ENCODE measurements at places on chromosomes 7 and 10.

GRCh38 chr10:76150876-76151288, 719.5 kb downstream of the LRMDA start:
- peaks cover 2% of the 10 kb centered on the region for H3K27me3 ChIP-seq
- DNase-seq: no peak
- H3K4me3 ChIP-seq: no peak overlapping the region
- H3K36me3 ChIP-seq: no peaks in the 10 kb centered on the region
- no peak overlapping the region for H3K27ac ChIP-seq

GRCh38 chr7:152514771-152515105, 78.9 kb upstream of the KMT2C start:
- no peaks in the 10 kb centered on the region for H3K27me3 ChIP-seq
- no peak overlapping the region for H3K27ac ChIP-seq
- DNase-seq: no peak
- peaks cover 11% of the 10 kb centered on the region for H3K4me1 ChIP-seq
- H3K36me3 ChIP-seq: no peaks in the 10 kb centered on the region
- no peak overlapping the region for H3K4me3 ChIP-seq

DNA sequence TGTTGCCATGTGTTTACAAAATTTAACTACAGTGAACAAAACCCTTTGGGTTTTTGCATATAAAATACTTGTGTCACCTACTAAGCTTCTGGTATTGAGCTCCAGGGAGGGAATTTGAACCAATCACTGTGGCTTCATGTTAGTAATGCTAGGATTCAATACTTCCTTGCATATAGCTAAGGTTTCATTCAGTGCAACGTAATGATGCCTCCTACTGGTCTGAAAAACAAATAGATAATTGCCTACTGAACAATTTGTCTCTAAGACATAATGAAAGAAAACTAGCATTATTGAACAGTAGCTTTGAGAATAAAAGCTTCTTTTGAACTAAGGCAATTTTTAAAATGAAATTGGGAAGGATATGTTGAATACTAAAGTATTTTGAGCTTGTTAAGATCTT, 244.4 kb downstream of the ZWINT start:
- DNase-seq: no peak
- no peak overlapping the region for H3K27ac ChIP-seq
- H3K4me3 ChIP-seq: no peak overlapping the region

DNA sequence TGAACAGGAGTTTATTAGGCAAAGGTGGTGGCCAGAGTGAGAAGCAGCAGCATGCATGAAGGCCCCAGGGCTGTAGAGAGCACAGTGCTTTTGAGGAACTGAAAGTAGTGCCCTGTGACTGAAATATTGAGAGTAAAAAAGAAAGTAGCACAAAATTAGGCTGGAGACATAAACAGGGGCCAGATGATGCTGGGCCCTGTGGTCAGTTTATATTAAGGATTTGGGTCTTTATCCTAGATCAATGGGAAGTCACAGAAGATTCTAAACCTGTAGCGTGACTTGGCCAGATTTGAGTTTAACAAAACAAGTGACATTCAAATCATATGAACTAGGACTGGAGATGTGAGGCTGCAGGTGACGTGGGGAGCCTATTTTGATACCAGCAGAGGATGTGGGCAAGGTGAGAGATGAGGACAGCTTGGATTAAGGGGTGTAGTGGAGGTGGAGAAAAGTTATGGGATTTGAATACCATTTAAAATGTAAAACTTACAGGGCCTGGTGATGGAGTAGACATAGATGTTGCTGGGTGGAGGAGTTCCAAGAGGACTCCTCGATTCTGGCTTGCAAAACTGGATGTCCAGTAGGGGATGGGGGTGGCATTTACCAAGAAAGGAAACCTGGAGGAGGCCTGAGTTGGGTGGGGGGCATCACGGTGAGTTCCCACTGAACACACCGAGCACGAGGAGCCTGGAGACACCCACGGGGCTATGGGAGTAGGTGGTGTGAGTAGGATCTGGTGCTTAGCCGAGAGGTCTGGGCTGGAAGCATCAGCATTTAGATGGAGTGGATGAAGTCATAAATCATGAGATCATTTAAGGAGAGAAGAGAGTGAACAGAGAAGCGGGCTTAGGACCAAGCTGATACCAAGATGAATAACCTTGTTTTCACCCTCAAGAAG, 52.8 kb downstream of the HHEX start:
- DNase-seq: no peak
- H3K4me3 ChIP-seq: no peak overlapping the region
- no peaks in the 10 kb centered on the region for H3K36me3 ChIP-seq
- H3K27me3 ChIP-seq: peaks cover 9% of the 10 kb centered on the region

GRCh38 chr7:87476179-87476557, 688 bp upstream of the ABCB4 start:
- H3K27ac ChIP-seq: peak overlapping the region; percentile 24
- peak overlapping the region; percentile 37 for H3K4me3 ChIP-seq
- peaks cover 14% of the 10 kb centered on the region for H3K4me1 ChIP-seq
- H3K36me3 ChIP-seq: no peaks in the 10 kb centered on the region

DNA sequence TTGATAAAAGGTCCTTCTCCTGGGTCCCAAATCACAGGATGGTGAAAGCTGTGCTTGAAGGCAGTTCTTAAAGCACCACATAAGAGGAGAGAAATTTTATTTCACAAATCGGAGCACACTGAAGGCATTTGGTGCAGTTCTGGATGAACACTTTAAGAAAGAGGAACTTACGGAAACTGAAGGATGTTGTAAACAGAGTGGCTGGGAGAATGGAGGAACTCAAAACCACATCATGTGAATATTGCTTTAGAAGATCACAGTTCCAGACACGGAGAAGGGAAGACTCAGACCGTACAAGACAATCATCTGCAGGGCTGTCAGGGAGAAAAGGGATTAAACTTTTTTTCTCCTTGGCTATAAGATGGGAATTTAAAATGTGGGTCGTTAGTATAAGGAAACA, 9.0 kb upstream of the GPR141 start:
- no peak overlapping the region for H3K4me3 ChIP-seq
- H3K4me1 ChIP-seq: no peaks in the 10 kb centered on the region
- no peak for DNase-seq

DNA sequence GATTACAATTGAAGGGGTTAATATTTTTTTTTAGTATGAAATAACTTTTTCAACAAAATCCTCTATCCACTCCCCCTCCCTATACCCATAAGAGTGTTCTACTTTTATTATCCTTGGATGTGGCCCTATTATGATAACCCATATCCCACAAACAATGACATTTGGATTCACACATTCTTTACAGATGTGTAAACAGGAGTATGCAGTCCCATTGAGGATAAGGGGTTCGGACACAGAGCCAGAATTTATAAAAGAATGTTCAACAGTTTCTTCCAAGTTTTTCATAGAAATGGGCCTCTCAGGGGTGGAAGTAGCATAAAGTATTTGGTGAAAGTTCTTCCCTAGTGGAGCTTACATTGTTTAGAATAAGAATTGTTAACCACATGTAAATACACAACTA, 16.1 kb upstream of the PCLO start:
- H3K4me3 ChIP-seq: no peak overlapping the region
- H3K36me3 ChIP-seq: no peaks in the 10 kb centered on the region
- H3K27me3 ChIP-seq: no peaks in the 10 kb centered on the region
- no peaks in the 10 kb centered on the region for H3K4me1 ChIP-seq
- H3K27ac ChIP-seq: no peak overlapping the region
- DNase-seq: no peak

DNA sequence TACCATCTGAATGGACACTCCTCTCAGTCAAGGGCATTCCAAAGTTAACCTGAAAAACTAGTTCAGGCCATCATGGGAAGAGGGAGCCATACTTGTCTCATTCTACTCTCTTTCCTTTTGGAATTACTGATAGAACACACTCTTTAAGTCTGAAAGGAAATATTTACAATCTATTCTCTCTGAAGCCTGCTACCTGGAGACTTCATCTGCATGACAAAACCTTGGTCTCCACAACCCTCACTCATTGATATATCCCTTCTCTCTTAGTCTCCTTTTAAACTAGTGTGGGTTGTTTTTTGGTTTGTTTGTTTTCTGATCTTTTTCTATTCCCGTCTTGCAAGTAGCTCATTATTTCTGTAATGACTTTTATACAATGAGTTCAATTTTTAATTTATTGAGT, 169.5 kb downstream of the C1GALT1 start:
- DNase-seq: no peak
- no peak overlapping the region for H3K4me3 ChIP-seq
- H3K27ac ChIP-seq: no peak overlapping the region
- no peaks in the 10 kb centered on the region for H3K4me1 ChIP-seq

DNA sequence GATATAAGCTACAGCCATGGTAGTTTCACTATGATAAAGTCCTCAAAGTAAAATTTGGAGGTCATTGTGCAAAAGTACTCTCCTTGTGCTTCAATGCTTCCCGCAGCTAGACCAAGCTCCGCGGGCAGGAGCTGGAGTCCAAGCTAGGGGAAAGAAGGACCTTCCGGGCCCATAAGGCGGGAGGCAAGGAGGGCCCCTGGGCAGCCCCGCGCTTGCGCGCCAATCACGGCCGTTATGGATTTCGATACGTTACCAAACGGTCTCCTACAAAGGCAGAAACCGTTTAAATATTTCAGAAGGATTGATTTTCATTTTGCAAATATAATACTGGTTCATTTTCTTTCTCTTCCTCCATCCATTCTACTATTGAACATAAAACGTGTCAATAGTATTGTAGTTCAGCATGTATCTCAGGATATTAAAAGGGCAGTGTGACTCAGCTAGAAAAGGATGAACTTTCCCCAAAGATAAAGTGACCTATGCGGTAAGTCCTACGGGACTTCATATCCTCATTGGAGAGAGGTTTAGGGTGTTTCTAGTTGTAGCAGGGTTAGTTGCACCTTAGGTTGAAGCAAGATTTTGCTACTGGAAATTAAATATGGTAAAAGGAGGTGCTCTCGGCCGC, 128.0 kb downstream of the KIF20B start:
- no peak overlapping the region for H3K27ac ChIP-seq
- H3K4me1 ChIP-seq: no peaks in the 10 kb centered on the region
- no peaks in the 10 kb centered on the region for H3K27me3 ChIP-seq
- H3K36me3 ChIP-seq: no peaks in the 10 kb centered on the region
- DNase-seq: no peak

GRCh38 chr7:22066522-22066921, 120.8 kb upstream of the CDCA7L start:
- H3K27ac ChIP-seq: no peak overlapping the region
- H3K4me3 ChIP-seq: no peak overlapping the region
- no peak for DNase-seq
- no peaks in the 10 kb centered on the region for H3K4me1 ChIP-seq
- no peaks in the 10 kb centered on the region for H3K36me3 ChIP-seq

DNA sequence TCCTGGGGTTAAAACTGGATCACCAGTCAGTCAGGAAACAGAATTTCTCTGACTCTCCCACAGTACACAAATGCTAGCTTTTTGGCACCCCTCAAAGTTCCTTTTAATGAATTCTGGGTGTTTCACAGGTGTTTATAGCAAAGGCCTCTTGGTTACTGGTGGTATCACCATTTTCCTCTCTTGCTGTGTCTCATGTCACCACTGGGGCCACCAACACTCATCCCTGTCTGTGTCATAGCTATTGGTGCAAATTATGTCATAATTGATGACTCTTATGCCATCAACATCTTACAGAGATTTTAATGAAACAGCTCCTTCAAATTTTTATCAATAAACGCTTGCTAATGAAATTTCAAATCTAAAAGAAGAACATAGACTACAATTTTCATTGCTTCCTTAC, 27.7 kb upstream of the OSBPL3 start:
- DNase-seq: no peak
- H3K4me1 ChIP-seq: peaks cover 3% of the 10 kb centered on the region
- H3K27me3 ChIP-seq: no peaks in the 10 kb centered on the region
- no peaks in the 10 kb centered on the region for H3K36me3 ChIP-seq

- no peak overlapping the region for H3K27ac ChIP-seq
- H3K27me3 ChIP-seq: no peaks in the 10 kb centered on the region
- H3K4me3 ChIP-seq: no peak overlapping the region
- no peak for DNase-seq
- H3K4me1 ChIP-seq: peaks cover 3% of the 10 kb centered on the region
- H3K36me3 ChIP-seq: no peaks in the 10 kb centered on the region
Observed at GRCh38 chr10:86955501-86956194, 1.8 kb downstream of the MMRN2 start.

- DNase-seq: no peak
- H3K27me3 ChIP-seq: peaks cover 2% of the 10 kb centered on the region
- peaks cover 27% of the 10 kb centered on the region for H3K4me1 ChIP-seq
- H3K4me3 ChIP-seq: no peak overlapping the region
- H3K27ac ChIP-seq: no peak overlapping the region
- H3K36me3 ChIP-seq: no peaks in the 10 kb centered on the region
Observed at GRCh38 chr7:107854989-107855388, 36.0 kb upstream of the DLD start.

GRCh38 chr7:14480281-14480680, 422.3 kb downstream of the DGKB start:
- no peak overlapping the region for H3K4me3 ChIP-seq
- no peaks in the 10 kb centered on the region for H3K36me3 ChIP-seq
- no peaks in the 10 kb centered on the region for H3K27me3 ChIP-seq
- H3K27ac ChIP-seq: no peak overlapping the region
- no peaks in the 10 kb centered on the region for H3K4me1 ChIP-seq

- H3K27me3 ChIP-seq: peaks cover 5% of the 10 kb centered on the region
- no peak overlapping the region for H3K4me3 ChIP-seq
- H3K27ac ChIP-seq: no peak overlapping the region
- H3K36me3 ChIP-seq: no peaks in the 10 kb centered on the region
Observed at GRCh38 chr10:6920072-6921019, 340.3 kb upstream of the PRKCQ start.

- peaks cover 44% of the 10 kb centered on the region for H3K36me3 ChIP-seq
- H3K4me3 ChIP-seq: no peak overlapping the region
- no peak overlapping the region for H3K27ac ChIP-seq
- no peak for DNase-seq
- H3K27me3 ChIP-seq: peaks cover 1% of the 10 kb centered on the region
Observed at GRCh38 chr10:70595566-70596016, 7.0 kb downstream of the PRF1 start.

DNA sequence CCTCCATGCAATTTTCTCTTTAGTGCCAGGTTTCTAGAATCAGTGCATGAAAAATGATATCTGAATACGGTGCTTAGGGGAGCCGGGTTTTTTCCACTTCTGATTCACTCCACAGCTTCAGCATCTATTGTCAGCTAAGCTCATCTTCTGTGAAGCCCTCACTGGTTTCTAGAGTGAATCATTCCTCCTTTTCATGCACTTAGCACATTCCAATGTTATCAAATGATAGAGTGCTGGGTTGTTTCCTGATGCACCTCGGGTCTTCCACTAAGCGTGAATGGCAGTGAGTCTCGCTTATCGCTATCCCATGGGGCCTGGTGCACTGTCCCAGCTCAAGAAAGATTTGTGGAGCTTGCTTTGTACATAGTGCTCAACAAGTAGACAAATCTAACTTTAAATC, 170.9 kb upstream of the RHEB start:
- H3K27ac ChIP-seq: no peak overlapping the region
- no peak overlapping the region for H3K4me3 ChIP-seq
- DNase-seq: no peak
- peaks cover 8% of the 10 kb centered on the region for H3K4me1 ChIP-seq
- no peaks in the 10 kb centered on the region for H3K36me3 ChIP-seq
- H3K27me3 ChIP-seq: no peaks in the 10 kb centered on the region

All from activated naive CD8-positive, alpha-beta T cell treated with anti-CD3 and anti-CD28 coated beads, Interleukin-2, amount 50 U/mL, for 24 hours (primary cell).